ENCODE measurements at places on chromosomes 4 and X.

GRCh38 chr4:173301518-173302201 is 32.5 kb downstream of the HMGB2 start:
- no peak for DNase-seq

DNA sequence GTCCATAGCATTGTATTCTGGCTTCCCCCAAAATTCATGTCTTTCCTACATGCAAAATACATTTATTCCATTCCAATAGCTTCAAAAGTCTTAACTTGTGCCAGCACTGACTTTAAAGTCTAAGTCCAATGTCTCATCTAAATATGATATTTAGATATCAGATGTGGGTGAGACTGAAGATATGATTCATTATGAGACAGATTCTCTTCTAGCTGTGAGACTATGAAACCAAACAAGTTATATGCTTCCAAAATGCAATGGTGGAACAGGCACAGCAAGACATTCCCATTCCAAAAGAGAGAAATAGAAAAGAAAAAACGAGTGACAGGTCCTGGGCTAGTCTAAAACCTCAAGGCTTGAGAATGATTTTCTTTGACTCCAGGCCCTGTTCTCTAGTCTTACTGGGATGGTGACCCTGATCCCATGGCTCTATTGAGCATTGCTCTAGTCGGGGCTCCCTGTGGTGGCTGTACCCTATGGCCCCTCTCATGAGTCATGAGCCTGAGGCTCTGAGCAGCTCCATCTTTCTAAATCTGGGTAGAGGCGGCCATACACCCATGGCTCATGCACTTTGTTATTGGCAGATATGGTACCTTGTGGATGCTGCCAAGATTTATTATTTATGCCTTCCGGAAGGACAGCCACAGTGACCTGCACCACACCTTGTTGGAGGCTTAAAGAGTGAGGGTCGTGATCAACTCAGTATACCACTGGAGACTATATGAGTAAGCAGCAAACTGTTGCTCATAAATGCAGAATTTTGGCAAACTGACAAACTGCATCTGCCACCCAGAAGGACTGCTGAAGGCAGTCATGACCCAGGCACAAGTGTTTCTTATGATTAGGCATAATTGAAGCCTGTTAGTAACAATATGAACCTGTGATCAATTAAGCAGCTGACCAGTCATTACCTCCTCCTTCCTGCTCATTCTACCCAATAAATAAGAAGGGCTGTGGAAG is 38.5 kb upstream of the BOD1L1 start:
- no peak for DNase-seq

DNA sequence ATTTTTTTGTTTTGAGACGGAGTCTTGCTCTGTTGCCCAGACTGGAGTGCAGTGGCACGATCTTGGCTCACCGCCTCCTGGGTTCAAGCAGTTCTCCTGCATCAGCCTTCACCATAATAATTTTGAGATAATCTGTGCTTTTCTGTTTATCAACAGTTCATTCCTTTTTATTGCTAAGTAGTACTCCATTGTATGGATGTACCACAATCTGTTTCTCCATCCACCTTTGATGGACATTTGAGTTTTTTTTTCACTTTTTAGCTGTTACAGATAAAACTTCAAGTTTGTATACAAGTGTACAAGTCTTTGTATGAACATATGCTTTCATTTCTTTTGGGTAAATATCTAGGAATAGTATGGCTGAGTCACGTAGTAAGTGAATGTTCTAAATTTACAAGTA is 9.0 kb downstream of the FUNDC2 start:
- no peak for DNase-seq

DNA sequence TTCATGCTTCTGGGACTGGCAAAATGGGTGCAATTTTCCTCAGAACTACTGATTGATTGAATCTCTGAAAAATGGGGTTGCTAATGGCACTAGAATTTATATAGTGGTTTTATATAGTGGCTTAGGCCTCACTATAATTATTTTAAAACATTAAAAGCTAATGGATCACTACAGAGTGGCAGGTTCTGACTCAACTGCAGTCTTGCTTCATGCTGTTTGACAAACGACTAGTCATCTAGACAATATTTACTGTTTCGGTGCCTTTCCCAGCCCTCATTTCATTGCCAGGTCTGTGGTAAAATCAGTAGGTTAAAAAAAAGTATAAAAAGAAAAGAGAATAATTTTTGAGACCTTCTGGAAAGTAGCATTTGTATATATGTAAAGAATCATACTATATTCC is 352.8 kb upstream of the ATOH1 start:
- DNase-seq: no peak

GRCh38 chr4:76548704-76549103 is 113.7 kb downstream of the SHROOM3 start:
- no peak for DNase-seq

- DNase-seq: no peak
Measured at GRCh38 chr4:73662709-73663546, 42.7 kb upstream of the RASSF6 start.

GRCh38 chr4:48752726-48753125 is 27.4 kb downstream of the FRYL start:
- DNase-seq: no peak

GRCh38 chr4:81019006-81019405 is 11.5 kb upstream of the BMP3 start:
- no peak for DNase-seq

- no peak for DNase-seq
Measured at GRCh38 chr4:38279077-38279476, 318.9 kb downstream of the PTTG2 start.

GRCh38 chr4:6752486-6752829 is 30.1 kb upstream of the KIAA0232 start:
- no peak for DNase-seq

DNA sequence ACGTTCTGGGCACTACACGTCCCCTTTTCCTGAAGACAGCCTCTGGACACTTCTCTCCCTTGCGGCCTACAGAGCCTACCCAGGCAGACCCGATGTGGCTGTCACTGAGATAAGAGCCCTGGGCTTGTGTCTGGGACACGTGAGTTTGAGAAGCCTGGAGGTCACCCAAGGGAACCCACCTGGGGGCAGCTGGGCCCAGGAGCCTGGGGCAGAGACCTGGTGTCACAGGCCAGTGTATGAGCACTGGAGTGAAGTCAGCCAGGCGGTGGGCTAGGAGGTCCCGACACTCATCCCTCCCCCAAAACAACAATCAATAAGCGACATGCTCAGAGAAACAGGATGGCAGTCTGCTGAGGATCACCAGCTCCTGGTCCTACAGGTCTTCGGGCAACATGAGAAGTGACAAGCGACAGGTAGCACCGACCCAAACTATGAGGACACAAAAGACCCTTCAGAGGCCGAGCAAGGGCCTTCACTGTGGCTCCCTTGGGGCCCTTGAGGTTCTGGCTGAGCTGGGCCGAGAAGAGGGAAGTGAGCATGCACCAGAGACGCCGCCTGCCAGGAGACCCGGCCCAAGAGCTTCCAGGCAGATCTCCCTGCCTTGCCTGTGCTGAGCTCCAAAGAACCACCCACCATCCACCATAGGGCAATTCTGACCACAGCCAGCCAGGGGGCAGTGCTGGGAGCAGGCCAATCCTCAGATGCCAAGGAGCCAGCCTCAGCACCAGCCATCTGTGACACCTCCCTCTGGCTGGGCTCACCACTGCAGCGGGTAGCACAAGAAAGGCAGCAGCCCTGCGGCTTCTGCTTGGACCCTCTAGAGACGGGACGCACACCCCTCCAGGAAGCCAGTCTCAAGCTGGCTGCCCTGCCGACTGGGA is 11.0 kb upstream of the DUSP9 start:
- no peak for DNase-seq

- DNase-seq: peak; percentile 42
Measured at GRCh38 chr4:118224243-118224829, 128.5 kb downstream of the PRSS12 start.

- DNase-seq: no peak
Measured at GRCh38 chrX:46559062-46559461, 13.8 kb upstream of the ZNF674 start.

DNA sequence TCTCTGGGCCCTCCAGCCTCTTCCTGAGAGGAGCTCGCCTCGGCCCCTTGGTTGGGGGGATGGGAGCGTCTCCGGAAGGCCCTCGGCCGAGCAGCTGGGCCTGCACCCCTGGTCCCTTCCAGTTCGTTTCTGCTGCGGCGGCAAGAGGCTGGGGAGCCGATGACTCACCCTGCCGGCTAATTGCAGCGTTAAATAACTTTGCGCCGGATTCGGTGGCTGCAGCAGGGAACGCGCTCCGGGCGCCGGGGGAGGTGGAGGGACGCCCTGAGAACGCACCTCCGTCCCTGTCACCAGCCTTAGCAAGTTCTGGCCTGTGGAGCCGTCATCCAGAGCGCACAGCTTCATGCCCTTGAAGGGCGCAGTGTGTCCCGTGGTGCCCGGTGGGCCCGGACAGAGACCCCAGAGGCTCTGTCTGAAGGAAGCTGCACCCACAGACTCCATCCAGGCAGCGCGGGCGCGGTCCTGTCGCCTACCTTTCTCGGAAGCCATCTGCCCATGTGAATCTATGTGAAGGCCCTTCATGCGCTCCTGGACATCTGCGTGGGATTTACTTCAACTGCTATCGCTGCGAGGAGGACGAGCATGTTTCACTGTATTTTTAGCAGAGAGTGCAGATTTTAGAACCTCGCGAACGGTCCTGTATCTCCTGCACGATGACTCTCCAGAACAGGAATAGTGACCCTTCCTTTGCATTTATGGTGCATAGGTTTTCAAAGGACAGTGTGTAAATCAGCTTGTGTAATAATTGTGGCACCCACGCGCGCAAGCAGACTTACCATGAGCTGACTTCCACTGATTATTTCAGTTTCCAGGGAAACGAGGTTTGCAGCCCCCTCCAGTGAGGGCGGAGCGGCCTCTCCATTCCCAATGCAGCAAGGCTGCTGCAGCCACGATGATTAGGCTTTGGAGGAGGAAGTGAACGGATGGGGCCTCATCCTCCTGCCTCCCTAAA is 1.7 kb upstream of the TMEM271 start:
- DNase-seq: no peak

- no peak for DNase-seq
Measured at GRCh38 chr4:126238013-126238412, 923.3 kb downstream of the FAT4 start.

DNA sequence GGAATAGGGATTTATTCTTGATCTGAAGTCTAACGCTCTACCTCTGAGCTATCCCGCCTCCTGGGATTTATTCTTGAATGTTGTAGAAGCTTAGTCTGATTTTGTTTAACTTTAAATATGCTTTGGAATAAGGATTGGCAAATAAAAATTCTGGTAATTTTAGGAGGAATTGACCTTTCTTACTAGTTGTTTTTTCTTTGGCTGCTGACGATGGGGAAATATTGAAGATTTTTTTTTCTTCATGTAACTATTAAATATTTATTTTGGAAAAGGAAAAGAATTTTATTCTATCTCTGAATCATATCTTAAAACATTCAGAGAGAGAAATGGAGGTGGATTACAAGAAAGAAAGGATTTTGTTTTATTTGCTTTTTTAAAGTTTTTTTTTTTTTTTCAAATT is 122.9 kb downstream of the PDLIM5 start:
- DNase-seq: no peak

DNA sequence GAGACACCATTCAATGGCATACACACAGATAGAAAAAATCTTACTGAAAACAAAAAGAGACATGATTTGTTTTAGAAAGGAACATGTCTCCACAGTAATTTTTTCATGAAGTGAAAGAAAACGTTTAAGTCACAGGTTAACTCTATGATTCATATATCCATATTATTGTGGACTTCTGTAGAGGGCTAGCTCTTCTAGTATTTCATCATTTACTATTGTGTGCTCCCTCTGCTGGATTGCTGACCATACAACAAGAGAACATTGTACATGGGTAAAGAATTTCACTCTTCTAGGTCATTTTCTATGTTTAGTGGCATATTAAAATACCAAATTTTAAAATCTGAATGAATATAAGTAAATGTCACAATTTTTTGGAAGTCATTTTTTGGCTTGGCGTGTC is 91.8 kb upstream of the POU3F4 start:
- DNase-seq: no peak

GRCh38 chrX:151852294-151852693 is 60.4 kb upstream of the MAGEA4 start:
- no peak for DNase-seq

- DNase-seq: no peak
Measured at GRCh38 chr4:19531906-19532848, 719.5 kb upstream of the SLIT2 start.

DNA sequence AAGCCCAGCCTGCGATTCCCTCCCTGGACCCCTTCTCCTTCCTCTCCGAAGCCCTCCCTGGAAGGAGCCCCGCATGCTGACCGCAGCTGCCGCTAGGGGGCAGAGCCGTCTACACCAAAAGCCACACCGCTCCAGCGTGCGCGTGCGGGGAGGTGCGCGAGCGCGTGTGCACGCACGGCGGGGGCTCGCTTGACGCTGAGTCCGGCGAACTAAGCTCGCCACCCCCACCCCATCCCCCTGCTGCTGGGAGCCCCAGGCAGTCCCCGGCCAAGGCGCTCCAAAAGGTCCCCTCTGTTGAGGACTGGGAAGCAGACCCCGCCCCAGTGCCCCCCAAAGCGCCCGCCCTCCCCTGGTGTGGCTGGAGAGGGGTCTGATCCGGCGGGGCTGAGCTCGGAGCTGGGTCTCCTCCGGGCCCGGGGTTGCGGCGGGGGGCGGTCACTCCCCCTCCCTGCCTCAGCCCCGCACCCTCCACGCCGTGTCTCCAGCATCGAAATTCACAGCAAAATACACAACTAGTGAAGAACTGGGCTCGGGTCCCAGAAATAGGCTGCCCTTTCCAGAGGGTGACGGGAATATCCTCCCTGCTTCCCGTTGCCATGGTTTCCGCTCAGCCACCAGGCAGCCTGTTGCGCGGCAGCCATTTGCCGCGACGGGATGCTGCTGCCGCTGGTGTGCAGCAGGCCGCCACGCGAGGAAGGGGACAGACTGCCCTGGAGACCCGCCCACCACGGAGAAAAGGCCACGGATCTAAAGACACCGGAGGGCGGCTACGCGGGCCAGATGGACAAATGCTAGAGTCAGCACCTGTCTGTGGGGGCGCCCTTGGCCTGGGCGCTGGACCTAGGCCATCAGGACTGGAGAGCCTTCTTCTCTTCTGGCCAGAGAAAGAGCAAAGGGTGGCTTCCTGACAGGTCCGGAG is 11.2 kb upstream of the CCNQ start:
- DNase-seq: peak; percentile 77

DNA sequence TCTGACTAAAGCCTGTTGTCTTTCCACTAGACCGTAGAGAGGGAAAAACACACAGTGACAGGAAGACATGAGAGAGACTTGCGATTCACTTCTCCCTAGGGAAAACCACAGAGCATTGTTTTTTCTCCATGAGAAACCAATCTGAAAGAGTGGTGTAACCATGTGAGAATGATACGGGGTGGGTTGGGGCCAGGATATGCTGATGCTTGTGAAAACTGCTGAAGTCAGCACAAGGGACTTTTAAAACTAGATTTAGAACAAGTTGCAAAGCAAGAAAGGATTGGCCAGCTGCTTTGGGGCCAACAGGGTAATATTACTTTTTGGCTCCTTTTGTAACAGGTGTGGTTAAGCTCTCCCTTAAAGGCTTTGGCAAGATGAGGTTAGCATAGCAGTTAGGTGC is 66.1 kb downstream of the NHSL2 start:
- no peak for DNase-seq

Data from CD8-positive, alpha-beta T cell (primary cell).